ENCODE measurements at places on chromosomes 11 and 22.
A peak's percentile ranks its signal among the peaks of the same experiment; 100 is the strongest.

- no peak for DNase-seq
Observed at GRCh38 chr11:33635161-33635560, 65.5 kb downstream of the C11orf91 start.

DNA sequence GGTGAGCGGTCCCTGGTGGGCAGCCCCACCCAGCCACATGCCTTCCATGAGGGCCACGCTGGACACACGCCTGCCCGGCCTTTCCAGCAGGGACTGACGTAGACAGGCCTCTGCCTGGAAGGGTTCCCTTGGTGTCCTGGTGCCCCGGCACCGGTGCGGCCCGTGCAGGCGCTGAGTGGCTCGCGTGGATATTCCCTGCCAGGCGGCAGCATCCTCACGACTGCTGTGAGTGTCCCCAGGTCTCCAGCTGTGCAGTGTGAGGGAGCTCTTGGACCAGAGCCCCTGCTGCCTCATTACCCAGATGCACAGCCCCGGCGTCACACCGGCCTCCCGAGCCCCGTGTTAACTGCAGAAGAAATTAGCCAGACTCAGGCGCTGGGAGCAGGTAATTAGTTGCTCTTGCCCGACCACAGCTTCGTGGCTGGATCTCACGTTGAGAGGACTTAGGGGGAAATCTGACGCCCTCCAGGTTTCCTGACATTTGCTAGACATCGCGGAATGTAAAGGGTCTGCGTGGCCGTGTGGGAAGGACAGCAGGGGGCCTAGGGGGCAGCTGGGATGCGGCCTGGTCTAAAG, 1196.3 kb downstream of the BRD1 start:
- DNase-seq = no peak

DNA sequence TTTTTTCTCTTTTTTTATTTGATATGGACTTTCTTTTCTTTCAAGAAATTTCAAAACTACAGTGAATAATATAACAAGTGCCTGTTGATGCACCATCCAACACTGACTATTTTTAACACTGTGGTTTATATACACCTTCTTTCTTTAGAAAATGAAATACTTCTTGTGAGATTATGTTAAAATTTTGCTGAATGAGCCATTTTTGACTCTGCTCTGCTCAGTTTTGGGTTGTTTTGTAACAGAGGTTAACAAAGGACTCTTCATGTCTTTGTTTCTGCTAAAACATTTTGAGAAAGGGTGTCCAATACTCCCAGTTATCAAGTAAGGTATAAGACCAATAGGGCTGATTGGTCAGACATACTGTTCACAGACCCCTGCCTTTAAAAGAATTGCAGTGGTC, 44.0 kb upstream of the TENM4 start:
- no peak for DNase-seq

DNA sequence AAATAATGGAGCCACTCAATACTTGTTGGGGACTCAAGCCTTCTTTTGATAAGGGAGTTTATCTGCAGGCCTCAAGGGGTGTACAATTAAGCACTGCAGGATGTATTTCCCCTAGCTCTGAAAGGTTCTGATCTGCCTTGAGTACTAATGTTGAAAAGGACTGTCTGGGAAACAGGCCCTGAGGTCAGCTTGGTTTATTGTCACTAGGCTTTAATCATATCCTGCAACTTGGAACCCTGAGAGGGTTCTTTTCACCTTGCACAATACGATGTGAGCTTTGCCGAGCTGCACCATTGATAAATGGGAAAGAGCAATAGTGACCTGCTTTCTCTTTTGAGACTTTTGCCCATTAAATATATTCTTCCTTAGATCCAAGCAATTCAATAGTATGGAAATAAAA, 31.6 kb upstream of the HORMAD2 start:
- DNase-seq = no peak

GRCh38 chr22:24894998-24895397, 51.5 kb downstream of the LHFPL7 start:
- DNase-seq = peak; percentile 30

- DNase-seq = no peak
Observed at GRCh38 chr11:69227271-69227670, 66.7 kb upstream of the MYEOV start.

- no peak for DNase-seq
Observed at GRCh38 chr22:38950527-38951295, 6.7 kb upstream of the APOBEC3A start.

- no peak for DNase-seq
Observed at GRCh38 chr11:73652046-73652730, 5.8 kb downstream of the PLEKHB1 start.

- DNase-seq = no peak
Observed at GRCh38 chr22:46366801-46367706, 31.5 kb downstream of the TRMU start.

DNA sequence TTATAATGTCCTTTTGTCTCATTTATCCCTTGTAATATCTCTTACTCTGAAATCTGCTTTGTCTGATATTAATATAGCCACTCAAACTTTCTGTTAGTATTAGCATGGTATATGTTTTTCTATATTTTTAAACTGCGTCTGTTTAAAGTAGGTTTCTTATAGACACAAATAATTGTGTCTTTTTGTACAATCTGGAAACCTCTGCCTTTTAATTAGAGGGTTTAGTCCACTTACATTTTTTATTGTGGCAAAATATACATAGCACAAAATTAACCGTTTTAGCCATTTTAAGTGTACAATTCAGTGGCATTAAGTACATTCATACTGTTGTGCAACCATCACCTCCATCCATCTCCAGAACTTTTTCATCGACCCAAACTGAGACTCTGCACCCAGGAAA, 28.6 kb downstream of the PARVG start:
- DNase-seq = no peak

- DNase-seq = no peak
Observed at GRCh38 chr22:32646476-32646875, 155.0 kb upstream of the TIMP3 start.

DNA sequence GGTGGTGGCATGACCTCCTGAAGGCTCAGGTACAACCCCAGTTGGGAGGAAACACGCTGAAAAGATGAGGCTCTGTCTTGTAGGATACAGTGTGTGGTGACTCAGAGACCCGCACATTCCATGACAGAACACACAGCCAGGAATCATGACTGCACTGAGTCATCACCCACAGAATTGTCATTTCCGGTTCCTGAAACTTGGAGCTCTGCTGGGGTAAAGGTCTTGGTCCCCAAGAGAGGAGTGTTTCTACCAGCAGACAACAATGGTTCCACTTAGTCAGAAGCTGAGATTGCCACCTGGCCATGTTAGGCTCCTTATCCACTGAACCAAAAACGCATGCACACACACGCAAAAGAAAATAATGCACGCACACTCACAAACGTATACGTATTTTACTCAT, 31.5 kb upstream of the CYB5R3 start:
- peak; percentile 84 for DNase-seq

DNA sequence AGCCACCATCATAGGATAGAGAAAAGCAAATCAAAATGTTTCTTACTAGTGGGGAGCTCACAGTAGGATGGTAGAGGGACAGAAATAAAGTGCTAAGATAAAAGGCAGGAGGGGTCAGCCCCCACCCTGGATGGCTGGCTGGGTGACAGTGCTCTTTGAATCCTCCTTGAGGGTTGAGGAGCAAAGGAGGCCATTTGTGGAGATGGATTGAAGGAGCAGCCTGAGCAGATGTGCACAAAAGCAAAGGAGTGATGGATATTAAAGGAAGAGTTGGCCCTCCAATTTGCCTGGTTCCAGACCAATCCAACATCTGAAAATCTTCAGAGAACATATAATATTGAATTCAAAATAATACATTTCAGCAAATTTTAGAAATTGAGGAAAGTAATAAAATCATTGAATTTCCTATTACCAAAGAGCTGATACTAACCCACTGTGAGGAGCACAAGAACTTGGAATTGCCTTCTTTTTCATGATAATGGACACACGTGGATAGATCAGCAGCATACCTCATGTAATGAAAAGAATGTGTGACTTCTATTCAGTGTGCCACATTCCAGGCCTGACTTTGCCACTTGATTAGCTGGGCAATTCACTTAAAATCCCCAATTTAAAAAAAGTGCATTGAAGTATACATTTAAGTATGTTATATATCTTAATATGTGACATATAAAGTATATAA, 287.0 kb downstream of the FAT3 start:
- DNase-seq = no peak

DNA sequence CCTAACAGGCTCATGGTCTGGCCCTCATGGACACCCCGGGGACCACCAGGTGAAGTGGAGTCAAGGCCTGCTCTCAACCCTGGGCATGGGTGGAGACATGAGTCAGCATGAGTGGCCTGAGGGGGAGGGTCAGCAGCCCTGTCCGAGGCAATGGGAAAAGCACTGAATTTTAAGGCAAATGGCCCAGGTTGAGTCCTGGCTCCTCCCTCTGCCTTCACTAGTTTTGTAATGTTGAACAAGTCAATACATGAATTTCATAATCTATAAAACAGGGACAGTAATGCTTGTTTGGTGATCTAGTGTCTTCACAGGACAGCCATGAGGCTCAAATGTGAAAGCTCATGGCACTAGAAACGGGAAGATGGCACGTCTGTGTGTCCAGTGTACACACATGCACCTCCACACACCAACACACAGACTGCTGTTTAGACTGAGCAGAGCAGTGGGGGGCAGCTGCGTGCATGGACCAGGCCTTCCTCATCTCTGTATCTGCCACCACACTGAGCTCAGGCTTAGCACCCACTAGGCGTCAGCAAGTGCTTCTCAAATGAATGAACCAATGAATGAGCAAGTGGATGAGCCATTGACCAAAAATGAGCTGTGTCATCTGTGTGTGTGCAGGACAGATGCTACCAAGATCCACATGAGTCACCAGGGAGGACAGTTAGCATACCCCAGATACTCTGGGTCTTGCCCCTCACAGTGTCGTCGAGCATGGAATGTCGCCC, 63.4 kb downstream of the NRXN2 start:
- peak; percentile 69 for DNase-seq

GRCh38 chr11:3836903-3837302, 3.9 kb downstream of the RHOG start:
- DNase-seq = no peak

DNA sequence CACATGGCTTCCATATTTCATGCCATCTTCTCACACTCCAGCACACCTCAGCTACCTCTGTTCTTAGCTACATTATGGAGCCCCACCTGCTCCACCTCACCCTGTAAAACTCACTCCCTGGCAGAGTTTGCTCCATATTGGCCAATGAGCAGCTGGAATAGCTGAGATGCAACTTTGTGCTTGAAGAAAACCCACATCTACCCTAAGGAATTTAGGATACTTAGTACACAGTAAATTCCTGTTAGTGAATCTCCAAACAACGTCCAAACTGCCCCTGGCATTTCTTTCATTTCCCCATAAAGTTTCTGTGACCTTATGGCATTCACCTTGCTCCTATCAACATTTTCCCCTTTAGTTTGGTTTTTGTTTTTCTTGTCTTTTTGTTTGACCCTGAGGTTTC, 2.2 kb upstream of the VWCE start:
- DNase-seq = no peak

- no peak for DNase-seq
Observed at GRCh38 chr22:21762712-21763581, 27.4 kb upstream of the YPEL1 start.

DNA sequence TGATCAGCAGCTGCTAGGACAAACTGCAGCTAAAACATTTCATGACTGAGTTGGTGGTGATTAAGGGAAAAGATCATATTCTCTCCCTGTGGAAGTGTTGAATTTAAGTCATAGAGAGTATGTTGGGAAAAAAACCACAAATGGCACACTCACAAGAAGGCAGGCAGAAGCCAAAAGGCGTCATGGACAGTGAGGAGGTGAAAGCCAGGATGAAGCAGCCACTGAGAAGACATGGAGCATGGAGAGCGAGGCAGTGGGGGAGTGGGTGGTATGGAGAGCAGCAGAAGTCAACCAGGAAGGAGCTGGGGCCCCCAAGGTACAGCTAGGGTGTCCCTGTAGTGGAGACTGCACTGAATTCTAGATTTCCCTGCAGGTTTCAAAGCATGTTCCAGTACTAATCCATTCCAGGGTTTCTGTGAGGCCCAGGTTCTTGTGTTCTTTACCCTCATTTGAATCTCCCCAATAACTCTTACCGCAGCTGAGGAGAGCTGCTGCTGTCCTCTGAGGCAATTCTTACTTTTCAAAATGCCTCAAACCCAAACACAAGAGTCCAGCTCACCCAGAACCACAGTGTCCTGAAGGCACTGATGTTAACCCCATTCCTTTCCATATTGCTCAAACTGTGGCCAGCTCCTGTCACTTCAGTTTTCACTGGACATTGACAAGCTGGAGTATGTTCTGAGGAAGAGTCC, 191.8 kb upstream of the E2F8 start:
- peak; percentile 91 for DNase-seq

DNA sequence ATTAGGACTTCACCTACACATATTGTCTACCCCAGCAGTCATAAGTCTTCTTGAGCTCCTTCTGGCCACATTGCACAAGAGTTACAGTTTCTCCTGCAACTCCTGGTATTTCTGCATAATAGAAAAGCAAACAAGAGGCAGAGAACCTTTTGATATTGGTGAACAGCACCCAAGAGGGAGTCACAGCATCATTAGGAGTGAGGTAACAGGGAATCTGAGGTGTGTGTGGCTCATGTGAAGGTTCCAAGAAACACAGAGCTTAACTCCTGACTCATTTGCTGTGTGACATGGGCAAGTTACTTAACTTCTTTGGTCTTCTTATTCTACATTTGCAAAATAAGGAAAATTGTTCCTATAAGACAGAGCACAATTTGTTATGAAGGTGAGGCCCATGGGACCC, 374.6 kb downstream of the INSC start:
- DNase-seq = no peak

DNA sequence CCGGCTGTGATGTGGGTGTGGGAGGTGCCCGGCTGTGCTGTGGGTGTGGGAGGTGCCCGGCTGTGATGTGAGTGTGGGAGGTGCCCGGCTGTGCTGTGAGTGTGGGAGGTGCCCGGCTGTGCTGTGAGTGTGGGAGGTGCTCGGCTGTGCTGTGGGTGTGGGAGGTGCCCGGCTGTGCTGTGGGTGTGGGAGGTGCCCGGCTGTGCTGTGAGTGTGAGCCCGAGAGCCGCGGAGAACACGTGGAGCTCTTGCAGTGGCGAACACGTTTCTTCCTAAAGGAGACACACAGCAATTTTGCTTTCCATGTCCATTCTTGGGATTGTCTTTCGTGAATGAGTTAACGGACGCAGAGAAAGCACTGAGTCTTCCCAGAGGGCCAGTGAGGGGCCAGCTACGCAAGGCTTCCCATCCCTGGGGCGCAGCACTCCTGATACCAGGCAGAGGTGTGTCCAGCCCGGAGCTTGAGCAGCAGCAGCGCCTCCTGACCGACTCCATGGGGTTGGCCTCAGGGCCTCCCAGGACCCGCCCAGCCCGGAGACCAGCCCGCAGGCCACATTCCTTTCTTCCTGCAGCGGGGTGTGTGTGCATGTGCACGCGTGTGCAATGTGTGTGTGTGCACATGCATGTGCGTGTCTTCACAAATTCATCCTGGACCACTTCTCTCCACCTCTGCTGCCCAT, 245.0 kb upstream of the B3GAT1 start:
- no peak for DNase-seq

DNA sequence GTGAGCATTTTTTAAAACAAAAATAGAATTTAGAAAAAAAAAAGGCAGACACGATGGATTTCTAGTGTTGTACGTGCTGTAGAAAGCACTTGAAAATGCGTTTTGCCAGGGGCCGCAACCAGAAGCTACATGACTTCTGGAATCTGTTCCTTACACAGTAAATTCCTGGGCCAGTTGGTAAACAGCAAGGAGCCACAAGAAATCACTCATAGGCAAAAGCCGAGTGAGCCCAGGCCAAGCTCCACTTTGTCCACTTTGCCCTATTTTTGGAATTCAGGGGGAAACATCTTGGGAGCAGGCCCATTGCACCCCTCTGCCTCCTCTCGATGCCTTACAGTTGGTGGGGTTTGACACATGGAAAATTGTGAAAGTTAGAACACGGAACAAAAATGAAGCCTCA, 4.1 kb upstream of the CELSR1 start:
- DNase-seq = no peak

- DNase-seq = peak; percentile 69
Observed at GRCh38 chr22:20777420-20778177, 3.7 kb downstream of the SERPIND1 start.

All from skeletal muscle cell (primary cell).